ENCODE measurements at places on chromosomes 6 and 20.

- DNase-seq: peak; percentile 84
Observed at GRCh38 chr6:142187209-142187608, 40.1 kb downstream of the VTA1 start.

GRCh38 chr20:46293084-46293483, 15.2 kb downstream of the CDH22 start:
- DNase-seq: peak; percentile 72

DNA sequence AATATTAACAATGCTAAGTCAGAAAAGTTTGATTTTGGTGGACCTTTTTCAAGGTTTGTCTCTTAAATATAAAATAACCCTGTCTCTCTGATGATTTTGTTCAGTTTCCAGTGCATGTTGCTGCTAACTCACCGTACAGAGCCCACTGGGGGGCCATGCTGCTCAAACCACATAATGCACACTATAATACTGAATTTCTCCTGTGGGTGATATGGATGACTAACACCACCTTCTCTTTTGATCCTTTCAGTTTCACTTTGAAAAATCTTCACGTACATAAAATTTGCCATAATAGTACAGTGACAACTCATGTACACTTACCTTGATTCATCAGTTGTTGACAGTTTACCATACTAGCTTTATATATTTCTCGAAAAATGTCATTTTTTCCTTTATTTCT, 506.6 kb upstream of the MAN1A1 start:
- peak; percentile 0 for DNase-seq

DNA sequence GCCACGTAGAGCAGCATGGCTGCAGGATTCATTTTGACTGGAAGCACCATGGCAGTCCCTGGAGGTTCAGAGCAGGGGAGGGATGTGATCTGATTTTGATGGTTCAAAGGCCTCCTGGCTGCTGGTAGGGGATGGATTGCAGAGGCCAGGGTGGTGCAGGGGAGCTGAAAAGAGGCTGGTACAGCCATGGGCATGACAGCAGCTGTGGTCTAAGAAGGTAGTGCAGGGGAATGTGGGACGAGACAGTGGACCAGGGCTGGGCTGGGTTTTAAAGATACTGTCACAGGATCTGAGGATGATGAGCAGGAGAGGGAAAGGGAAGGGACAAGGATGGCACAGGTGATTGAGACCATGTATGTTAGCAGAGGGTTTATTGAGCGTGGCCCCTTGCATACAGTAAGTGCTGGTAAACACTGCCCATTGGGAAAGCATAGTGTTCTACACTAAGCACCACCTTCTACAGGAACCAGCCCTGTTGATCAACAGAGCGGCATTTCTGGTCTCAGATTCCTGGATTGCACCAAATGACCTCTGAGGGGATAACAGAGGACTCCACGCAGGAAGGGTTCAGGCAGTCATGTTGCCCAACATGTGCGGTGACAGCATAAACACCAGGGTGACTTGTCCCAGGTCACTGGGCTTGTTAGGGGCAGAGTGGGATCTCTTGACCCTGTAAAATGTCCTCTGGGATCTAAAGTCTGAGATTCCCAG, 14.5 kb upstream of the SIRPA start:
- no peak for DNase-seq

DNA sequence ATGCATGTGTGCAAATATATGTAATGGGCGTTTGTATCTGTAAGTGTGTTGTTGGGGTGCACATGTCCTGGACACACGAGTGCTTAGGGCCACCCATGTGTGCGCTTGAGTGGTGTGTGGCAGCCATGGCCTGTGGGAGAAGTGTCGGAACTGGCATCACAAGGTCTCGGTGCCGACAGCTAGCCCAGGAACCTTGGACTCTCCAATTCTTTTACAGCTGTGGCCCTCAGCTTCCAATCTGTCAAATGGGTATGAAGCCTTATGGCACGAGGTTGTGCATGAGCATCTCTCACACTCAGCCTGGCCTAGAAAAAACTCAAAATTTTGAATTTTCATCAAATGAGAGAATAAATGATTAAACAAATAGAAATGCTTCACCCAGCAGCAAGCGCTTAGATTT, 42.0 kb downstream of the SPDEF start:
- DNase-seq: no peak

DNA sequence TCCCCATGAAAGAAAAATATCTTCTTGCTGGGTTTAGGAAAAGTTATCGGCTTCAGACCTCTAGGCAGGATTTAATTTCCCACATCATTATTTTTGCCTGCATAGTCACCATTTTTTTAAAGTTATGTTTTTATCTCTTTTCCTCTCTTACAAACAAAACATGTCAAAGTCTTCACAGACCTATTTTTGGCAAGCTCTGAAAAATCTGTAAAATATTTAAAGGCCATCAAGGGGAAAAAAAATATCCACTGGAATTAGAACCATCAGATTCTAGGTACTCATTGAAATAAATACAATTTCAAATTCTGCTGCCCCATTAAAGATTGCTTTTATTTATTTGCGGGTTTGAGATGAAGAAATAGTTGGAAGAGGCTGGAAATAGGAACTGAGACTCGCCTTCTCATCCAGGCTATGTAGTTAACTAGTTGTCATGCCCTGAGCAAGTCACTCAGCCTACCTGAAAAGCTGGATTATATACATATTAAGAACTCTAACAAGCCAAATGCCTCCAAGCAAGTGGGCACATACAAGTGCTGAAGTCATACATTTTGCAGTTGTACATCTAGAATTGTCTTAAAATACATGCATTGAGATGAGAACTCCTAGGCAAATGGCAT, 101.7 kb upstream of the SASH1 start:
- peak; percentile 23 for DNase-seq

GRCh38 chr6:33960345-33961313, 156.8 kb upstream of the MLN start:
- no peak for DNase-seq

DNA sequence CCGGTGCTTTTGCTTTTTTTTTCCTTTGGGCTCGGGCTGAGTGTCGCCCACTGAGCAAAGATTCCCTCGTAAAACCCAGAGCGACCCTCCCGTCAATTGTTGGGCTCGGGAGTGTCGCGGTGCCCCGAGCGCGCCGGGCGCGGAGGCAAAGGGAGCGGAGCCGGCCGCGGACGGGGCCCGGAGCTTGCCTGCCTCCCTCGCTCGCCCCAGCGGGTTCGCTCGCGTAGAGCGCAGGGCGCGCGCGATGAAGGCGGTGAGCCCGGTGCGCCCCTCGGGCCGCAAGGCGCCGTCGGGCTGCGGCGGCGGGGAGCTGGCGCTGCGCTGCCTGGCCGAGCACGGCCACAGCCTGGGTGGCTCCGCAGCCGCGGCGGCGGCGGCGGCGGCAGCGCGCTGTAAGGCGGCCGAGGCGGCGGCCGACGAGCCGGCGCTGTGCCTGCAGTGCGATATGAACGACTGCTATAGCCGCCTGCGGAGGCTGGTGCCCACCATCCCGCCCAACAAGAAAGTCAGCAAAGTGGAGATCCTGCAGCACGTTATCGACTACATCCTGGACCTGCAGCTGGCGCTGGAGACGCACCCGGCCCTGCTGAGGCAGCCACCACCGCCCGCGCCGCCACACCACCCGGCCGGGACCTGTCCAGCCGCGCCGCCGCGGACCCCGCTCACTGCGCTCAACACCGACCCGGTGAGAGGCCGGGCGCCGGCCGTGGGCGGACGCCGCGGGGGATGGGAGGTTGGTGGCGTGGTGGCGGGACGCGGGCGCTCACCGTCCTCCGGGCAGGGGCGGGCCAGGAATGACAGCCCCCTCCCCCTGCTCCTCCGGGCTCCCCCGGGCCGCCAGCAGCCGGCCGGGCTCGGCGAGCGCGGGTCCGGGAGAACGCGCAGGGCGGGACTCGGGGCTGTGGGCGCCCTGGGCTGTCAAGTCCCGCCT, 606 bp downstream of the ID4 start:
- peak; percentile 46 for DNase-seq

Measured in choroid plexus epithelial cell (primary cell).